ENCODE measurements at places on chromosomes 1 and 21.

DNA sequence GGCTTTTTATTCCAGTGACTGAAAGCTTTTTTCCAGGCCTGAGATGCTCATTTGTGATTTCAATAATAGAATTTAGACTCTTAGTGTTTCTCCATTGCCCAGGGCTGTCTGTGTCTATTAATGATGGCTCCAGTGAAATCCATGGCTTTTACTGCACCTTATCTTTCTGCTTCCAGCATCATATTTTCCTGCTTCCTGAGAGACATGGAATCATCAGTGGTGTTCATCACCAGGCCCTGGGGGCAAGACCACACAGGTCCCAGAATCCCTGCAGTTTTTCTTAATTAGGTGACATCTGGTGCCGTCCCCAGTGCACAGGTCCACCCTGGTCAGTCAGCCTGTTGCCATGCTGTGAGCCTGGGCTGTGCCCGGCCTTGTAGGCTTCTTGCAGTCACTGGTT lies 15.5 kb downstream of the NT5C1A start:
- no peak for DNase-seq

DNA sequence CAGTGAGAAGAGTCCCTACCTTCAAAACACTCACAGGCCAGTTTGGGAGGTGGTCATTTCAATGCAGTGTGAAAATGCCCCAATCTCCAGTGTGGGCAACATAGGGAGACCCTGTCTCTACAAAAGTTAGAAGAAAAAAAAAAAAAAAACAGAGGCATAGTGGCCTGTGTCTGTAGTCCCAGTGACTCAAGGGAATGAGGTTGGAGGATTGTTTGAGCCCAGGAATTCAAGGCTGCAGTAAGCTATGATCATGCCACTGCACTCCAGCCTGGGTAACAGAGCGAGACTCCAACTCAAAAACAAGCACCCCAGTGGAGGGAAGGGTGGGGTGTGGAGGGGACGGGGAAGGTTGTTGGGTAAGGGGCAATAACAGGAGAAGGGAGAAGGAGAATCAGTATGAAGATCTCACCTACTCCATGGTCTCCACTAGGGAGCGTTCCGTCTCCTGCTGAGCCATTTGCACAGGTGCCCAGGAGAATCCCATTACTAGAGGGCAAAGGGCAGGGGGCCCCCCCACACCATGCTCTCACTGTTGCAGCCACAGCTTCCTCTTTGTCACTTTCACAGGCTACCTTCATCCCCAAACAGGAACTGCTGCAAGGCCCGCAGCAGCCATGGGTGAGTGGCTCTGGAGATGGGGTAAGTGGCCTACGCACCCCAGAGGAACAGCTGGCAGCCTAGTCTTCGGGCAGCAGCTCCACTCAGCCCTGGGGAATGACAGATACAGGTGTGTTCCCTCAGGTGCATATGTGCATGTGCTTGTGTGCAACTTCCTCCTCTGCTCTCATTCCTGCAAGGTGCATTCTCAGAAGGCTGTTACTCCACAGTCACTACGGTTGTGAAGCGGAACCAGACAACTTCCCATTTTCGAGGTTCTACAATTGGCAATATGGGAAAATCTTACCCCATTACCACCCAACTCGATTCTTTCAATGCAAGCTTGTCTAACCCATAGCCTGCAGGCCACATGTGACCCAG lies 87.9 kb upstream of the LYST start:
- peak; percentile 27 for DNase-seq

GRCh38 chr1:113391649-113392271 lies 1.4 kb downstream of the MAGI3 start:
- DNase-seq: no peak

GRCh38 chr1:110773813-110774212 lies 99.1 kb upstream of the KCNA3 start:
- DNase-seq: no peak

- no peak for DNase-seq
Measured at GRCh38 chr1:204077979-204078696, 5.2 kb downstream of the SOX13 start.

Measured in fibroblast of skin of abdomen (primary cell).